ENCODE measurements at places on chromosomes 13 and 19.

DNA sequence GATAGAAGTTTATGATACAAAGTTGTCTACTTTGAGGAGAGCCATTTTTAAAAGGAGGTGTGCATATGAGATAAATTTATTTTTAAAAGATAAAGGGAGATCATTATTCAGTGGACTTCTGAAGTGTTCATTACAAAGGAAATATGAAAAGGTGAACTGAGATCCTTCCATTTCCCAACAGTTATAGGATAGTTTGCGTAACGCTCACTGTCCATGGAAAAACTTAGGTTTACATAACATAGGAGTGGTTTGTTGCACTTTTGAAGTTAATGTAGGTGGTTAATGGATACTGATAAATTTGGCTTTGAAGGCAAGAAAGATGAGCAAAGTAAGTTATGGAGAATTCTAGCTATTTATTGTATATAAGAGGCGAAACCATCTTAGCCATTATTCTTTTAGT lies 92.5 kb downstream of the WDFY2 start:
- no peak for DNase-seq

GRCh38 chr13:19658831-19659230 lies 25.4 kb downstream of the MPHOSPH8 start:
- DNase-seq = no peak

GRCh38 chr13:40116008-40116407 lies 460.5 kb downstream of the COG6 start:
- no peak for DNase-seq

DNA sequence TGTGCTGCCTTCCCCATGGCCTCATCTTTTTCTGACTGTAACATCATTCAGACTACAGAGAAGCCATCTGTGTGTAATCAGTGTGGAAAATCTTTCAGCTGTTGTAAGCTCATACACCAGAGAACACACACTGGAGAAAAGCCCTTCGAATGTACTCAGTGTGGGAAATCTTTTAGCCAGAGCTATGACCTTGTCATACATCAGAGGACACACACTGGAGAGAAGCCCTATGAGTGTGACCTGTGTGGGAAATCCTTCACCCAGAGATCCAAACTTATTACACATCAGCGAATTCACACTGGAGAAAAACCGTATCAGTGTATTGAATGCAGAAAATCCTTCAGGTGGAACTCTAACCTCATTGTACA lies 17.2 kb upstream of the ZNF8 start:
- DNase-seq = no peak

- DNase-seq = no peak
These were observed 101.1 kb upstream of the FRY start for GRCh38 chr13:31930490-31930889.

DNA sequence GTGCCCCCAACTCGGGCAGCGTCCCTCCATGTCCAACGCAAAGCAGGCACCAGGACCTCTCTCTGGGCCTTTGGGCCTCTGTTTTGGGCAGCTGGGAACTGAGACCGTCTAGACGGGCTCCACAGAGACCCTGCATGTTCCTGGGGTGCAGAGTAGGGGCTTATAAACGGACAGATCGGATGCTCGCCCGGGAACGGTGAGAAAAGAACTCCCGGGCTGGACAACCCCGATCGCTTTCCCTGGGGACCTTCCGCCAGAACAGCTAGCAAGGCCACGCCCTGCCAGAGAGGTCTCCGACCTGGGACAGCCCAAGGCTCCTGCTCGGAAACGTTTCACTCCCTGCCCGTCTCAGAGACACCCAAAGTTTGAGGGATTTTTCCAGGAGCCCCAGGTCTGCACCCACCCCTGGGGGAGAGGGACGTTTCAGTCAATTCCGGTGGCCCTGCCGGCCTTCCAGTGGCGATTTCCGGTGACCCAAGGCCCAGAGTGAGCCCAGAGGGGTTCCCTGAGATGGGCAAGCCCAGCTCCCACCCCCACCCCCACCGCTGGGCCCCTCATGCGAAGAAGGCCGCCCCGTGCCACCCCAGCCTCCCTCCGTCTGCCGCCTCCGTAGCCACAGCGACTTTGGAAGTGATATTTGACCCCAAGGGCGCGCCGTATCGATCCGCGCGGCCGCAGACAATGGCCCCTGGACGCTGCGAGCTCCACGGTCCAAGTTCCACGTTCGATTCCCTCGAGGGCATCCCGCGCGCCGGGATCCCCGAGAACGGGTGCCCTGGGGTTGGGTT lies 1.7 kb downstream of the NR2F6 start:
- no peak for DNase-seq

DNA sequence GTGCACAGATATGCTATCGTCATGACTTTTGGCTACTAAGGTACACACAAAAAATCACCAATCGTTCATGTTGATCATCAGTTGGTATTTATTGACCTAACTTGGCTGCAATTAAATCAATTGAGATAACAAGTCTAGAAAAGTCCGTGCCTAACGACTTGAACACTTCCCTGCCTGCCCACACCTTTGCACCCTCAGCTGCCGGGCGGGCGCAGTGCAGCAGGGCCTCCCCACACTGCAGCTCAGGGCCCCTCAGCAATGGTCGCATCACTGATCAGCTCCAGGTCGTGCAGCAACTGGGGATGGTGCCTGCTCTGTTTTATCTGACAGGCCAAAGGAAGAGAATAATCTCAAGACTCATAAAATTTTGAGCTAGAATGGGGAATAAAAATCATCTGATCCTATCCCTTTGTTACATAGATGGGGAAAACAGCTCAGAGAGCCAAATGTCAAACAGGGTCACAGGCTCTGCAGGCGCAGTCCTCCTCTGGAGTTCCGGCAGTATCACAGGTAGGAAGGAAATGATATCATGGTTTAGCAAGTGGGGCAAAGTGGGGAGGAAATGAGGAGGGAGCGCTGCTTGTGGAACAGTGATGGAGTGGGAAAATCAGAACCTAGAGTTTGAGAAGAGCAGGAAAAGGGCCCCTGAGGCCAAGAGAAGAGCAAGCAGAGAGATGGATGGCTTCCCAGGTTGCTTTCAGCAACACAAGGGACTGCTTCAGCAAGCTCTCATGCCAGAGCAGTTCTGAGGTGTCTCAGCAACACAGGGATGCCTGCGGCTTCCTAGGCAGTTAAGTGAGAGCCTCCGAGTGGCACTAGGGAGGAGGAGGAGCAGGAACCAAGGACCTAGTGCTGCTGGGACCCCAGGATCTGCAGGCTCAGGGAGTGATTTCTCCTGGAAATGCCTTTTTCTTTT lies 57.5 kb downstream of the SLC7A1 start:
- no peak for DNase-seq

DNA sequence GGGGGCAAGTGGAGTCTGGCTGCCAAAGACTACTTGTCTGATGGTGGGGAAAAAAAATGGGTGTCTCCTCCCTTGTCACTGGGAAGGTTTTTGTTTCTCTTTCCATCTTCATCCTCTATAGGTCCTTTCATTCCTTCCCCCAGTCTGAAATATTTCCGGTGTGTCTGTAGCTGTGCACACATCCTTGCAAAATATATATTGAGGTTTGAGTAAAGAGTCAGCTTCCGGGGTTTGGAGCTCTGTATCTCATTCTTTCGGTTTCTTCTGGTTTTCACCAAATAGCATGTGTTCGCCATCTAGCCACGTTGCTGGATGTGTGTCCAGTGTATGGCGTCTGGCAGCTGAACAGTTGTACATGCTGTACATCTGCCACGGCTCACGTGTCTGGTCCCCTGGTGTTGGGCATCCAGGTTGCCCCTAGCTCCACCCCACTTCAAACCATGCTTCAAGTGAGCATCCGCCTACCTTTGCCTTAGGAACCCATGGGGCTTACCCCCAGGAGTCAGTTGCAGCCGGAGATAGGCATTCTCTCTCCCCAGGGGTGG lies 142.2 kb downstream of the SIPA1L3 start:
- no peak for DNase-seq

DNA sequence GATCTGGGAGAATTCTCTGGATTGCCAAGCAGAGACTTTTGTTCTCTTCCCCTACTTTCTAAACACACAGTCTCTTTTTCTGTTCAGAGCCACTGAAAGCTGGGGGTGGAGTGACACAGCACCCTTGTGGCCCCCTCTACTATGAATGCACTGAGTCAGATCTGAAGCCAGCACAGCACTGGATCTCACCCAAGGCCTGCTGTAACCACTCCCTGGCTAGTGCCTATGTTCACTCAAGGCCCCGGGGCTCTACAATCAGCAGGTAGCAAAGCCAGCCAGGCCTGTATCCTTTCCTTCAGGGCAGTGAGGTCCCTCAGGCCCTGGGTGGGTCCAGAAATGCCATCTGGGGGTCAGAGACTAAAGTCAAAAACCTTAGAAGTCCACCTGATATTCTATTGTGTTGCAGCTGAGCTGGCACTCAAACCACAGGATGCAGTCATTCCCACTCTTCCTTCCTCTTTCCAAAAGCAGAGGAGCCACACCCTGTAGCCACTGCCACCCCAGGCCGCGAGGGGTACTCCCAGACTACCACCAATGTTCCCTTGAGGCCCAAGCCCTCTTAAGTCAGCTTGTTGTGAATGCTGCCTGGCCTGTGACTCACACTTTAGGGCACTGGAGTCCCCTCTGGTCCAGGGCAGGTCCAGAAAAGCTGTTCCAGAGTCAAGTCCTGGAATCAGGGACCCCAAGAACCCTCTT lies 110.1 kb upstream of the RXFP2 start:
- no peak for DNase-seq

GRCh38 chr13:20988033-20988908 lies 73.1 kb downstream of the LATS2 start:
- no peak for DNase-seq
